Tibial nerve (tissue), 4 donors: ENCODE measurements at places on chromosomes 2 and 18. TPM values are rescaled to one million over a fixed set of nuclear protein-coding genes. Genes with fewer than 3 reads are reported as not detected.

Gene LYG2
- not detected for total RNA-seq

Gene RAPGEF4
- total RNA-seq, result 3.6 TPM

Gene CEP68
- 27.5 TPM for total RNA-seq

Gene CTAGE1
- not detected for total RNA-seq

Gene SOWAHC
- 25.3 TPM for total RNA-seq

Gene ANKRD62
- not detected for total RNA-seq

Gene M1AP
- not detected for total RNA-seq

Gene ATP6V1B1
- total RNA-seq, result not detected

Gene HOXD12
- not detected for total RNA-seq

GRCh38 chr18:11909591-11910026 lies 1.5 kb upstream of the MPPE1 start:
- peak overlapping the region; percentile 94 for H3K4me3 ChIP-seq
- peak overlapping the region; percentile 95 for H3K27ac ChIP-seq
- no peaks in the 10 kb centered on the region for H3K27me3 ChIP-seq
- H3K36me3 ChIP-seq, result no peaks in the 10 kb centered on the region

GRCh38 chr2:241036397-241036963 lies 38.1 kb downstream of the SNED1 start:
- no peak for DNase-seq
- no peaks in the 10 kb centered on the region for H3K36me3 ChIP-seq
- H3K4me3 ChIP-seq, result peak overlapping the region; percentile 42
- H3K27me3 ChIP-seq, result peaks cover 5% of the 10 kb centered on the region

DNA sequence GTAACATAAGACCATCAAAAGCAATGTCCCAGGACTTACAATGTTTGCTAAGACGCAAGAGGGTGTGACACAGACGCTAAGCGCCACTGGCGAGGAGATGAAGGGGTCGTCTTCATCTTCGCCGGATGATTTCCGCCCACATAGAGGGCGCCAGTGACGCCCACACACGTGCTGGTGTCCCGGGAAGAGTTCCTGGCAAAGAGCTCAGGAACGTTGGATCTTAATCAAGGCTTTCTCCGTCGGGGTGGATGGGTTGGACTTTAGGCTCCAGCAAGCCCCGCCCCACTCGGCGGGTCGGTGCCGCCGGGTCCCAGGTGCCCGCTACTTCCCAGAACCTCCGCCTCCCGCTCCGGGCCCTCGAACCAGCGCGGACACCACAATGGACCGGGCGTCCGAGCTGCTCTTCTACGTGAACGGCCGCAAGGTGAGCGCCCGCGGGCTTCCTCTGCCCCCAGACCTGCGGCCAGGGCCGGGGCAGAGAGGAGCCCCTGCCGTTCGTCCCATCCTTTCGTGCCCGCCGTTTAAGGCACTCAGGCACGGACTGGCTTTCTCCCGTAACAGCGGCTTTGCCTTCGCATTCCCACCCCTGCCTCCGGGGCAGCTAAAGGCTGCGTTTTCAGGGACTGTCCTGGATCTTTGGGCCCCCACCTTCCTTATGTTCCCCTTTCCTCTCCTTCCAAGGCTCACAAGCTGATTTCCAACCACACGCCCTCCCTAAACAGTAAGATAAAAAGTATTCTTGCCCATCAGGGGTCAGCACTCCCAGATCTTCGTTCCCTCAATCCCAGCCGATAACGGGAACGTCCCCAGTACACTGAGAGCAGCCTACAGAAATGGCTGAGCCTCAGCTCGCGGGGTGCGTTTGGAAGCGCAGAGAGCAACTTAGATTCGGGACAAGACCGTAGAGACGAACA lies at the start of gene AOX1:
Gene AOX1 (plus strand): TSS at position 285 of the 914 bp plus-strand sequence. CDS start 95 bp downstream, at position 380.
- no peaks in the 10 kb centered on the region for H3K27me3 ChIP-seq
- H3K36me3 ChIP-seq, result no peaks in the 10 kb centered on the region
- peak; percentile 78 for DNase-seq
- H3K4me1 ChIP-seq, result no peaks in the 10 kb centered on the region
- peak within 1 kb of the TSS; percentile 76 for H3K27ac ChIP-seq

GRCh38 chr2:111066062-111066593 lies 54.6 kb upstream of the BCL2L11 start:
- H3K4me3 ChIP-seq, result no peak overlapping the region
- H3K27me3 ChIP-seq, result no peaks in the 10 kb centered on the region
- DNase-seq, result no peak
- no peaks in the 10 kb centered on the region for H3K36me3 ChIP-seq
- no peak overlapping the region for H3K27ac ChIP-seq

DNA sequence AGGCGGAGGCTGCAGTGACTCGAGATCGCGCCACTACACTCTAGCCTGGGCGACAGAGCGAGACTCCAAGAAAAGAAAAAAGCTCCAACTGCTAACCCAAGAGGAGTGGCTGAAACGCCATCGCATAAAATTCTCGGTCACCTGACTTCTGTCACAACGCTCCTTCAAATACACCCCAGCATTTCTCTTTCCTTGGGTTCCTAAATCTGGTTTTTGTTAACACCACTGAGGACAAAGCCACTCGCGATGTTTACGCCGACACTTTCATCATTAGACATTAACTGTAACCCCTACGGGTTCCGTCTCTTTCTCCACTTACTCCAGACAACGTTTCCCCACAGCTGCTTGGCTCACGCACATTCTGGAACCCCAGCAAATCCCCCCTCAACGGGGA lies 679 bp downstream of the CLK1 start:
- H3K27ac ChIP-seq, result peak overlapping the region; percentile 100
- H3K4me3 ChIP-seq, result peak overlapping the region; percentile 94
- H3K36me3 ChIP-seq, result no peaks in the 10 kb centered on the region

GRCh38 chr2:138846216-138846821 lies 66.1 kb upstream of the NXPH2 start:
- H3K4me3 ChIP-seq, result no peak overlapping the region
- no peaks in the 10 kb centered on the region for H3K4me1 ChIP-seq
- no peak for DNase-seq
- no peaks in the 10 kb centered on the region for H3K27me3 ChIP-seq
- no peak overlapping the region for H3K27ac ChIP-seq

- H3K27me3 ChIP-seq, result no peaks in the 10 kb centered on the region
- no peak overlapping the region for H3K27ac ChIP-seq
- DNase-seq, result no peak
- H3K4me3 ChIP-seq, result no peak overlapping the region
- H3K36me3 ChIP-seq, result no peaks in the 10 kb centered on the region
Measured at GRCh38 chr2:57696016-57696415, 350.6 kb upstream of the VRK2 start.

DNA sequence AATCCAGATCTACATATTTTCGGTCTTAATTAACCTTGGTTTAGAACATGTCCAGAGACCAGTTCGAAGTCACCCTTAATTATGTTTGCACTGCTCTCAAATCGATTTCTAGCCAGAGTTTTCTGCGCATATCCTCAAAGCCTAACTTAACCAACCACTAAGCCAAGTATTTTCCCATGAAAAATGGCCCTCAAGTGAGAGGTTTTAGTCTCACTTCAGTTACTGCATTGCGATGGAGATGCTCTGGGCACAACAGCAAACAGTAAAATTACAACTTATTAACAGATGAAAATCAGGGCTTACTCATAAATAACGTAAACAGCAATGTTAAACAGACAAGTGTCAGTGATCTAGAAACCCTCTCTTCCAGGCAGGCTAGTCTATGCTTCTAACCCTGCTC lies 4.5 kb downstream of the RTN4 start:
- H3K27ac ChIP-seq, result no peak overlapping the region
- H3K36me3 ChIP-seq, result no peaks in the 10 kb centered on the region
- peaks cover 69% of the 10 kb centered on the region for H3K4me1 ChIP-seq
- H3K27me3 ChIP-seq, result no peaks in the 10 kb centered on the region
- DNase-seq, result no peak
- no peak overlapping the region for H3K4me3 ChIP-seq

DNA sequence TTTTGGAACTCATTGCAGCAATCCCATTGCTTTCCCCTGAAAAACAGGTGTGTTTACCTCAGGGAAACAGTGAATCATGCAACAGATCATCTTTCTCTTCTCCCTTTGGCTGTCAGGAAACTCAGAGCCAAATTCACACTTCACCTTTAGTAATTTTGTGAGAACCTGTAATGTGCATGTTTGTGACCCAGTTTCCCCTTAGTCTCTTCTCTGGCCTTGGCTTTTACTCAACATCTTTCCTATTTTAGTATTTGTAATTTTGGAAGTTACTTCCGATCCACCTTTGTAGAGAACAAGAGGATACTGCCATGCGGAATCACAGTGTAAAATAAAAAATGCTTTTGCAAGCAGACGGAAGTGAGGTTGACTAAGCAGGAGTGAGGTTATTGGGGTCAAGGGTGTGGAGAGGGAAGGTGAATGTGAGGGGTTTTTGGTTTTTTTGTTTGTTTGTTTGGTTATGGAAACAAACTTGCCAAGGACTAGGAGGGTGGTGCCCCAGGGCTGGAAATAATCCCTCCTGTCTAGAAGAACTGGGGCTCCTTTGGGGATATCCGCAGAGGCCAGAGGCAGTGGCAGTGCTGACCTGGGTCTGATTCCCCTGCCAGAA lies 14.0 kb downstream of the ASPRV1 start:
- peaks cover 11% of the 10 kb centered on the region for H3K36me3 ChIP-seq
- H3K27me3 ChIP-seq, result no peaks in the 10 kb centered on the region
- DNase-seq, result no peak
- H3K4me3 ChIP-seq, result no peak overlapping the region

DNA sequence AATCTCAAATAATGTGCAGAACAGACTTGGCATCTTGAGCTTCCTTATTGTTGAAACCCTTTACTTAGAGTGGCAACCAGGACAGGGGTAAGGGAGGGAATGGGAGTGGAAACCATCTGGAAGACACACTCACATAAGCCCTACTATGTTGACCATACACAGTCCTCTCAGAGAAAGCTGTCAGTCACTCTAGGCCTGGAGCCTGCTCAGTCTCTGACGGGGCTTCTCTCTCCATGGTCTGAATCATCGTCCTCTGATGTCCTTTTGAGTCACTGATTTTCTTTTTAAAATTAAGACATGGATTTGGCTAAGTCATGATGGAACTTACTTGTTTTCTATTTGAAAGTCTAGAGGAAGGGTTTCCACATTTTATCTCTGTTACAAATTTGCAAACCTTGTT lies 74.0 kb downstream of the MYO1B start:
- peaks cover 29% of the 10 kb centered on the region for H3K4me1 ChIP-seq
- no peaks in the 10 kb centered on the region for H3K36me3 ChIP-seq
- H3K4me3 ChIP-seq, result no peak overlapping the region
- DNase-seq, result no peak

- no peak for DNase-seq
- H3K4me3 ChIP-seq, result no peak overlapping the region
- no peaks in the 10 kb centered on the region for H3K4me1 ChIP-seq
- H3K27me3 ChIP-seq, result no peaks in the 10 kb centered on the region
- no peak overlapping the region for H3K27ac ChIP-seq
Measured at GRCh38 chr2:100964222-100964621, 37.9 kb upstream of the RPL31 start.

DNA sequence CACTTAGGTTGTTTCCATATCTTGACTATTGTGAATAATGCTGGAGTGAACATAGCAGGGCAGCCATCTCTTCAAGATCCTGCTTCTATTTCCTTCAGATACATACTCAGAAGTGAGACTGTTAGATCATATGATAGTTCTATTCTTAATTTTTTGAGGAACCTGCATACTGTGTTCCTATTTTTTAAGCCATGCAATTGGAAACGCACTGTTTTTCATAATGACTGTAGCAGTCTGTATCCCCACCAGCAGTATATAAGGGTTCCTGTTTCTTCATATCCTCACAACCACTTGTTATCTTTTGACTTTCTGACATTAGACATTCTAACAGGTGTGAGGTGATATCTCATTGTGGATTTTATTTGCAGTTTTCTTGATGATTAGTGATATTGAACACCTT lies 15.5 kb downstream of the NEURL3 start:
- no peaks in the 10 kb centered on the region for H3K27me3 ChIP-seq
- H3K4me3 ChIP-seq, result no peak overlapping the region
- no peaks in the 10 kb centered on the region for H3K4me1 ChIP-seq
- H3K27ac ChIP-seq, result no peak overlapping the region
- no peaks in the 10 kb centered on the region for H3K36me3 ChIP-seq

GRCh38 chr2:194545978-194546377 lies 1111.0 kb upstream of the SLC39A10 start:
- H3K36me3 ChIP-seq, result no peaks in the 10 kb centered on the region
- no peak overlapping the region for H3K27ac ChIP-seq
- H3K4me1 ChIP-seq, result no peaks in the 10 kb centered on the region
- no peak overlapping the region for H3K4me3 ChIP-seq
- DNase-seq, result no peak

DNA sequence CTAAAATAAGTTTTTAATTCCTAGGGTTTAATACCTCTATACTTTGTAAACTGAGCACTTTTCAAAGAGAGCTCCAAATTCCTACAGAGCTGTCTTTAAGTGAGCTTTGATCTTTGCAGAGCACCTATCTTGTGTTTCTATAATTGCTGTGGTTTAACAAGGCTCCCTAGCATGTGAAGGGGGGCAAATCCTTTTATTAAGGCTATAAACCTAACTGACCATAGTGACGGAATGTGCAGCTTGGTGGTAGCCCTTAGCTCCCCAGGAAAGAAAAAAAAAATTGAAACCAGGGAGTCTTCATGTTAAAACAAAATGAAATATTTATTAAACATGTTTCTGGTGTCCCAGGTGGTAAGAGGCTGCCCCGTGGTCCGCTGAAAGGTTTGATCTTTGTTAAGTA lies 78.6 kb upstream of the ETAA1 start:
- no peak overlapping the region for H3K27ac ChIP-seq
- H3K4me1 ChIP-seq, result no peaks in the 10 kb centered on the region
- no peaks in the 10 kb centered on the region for H3K27me3 ChIP-seq

DNA sequence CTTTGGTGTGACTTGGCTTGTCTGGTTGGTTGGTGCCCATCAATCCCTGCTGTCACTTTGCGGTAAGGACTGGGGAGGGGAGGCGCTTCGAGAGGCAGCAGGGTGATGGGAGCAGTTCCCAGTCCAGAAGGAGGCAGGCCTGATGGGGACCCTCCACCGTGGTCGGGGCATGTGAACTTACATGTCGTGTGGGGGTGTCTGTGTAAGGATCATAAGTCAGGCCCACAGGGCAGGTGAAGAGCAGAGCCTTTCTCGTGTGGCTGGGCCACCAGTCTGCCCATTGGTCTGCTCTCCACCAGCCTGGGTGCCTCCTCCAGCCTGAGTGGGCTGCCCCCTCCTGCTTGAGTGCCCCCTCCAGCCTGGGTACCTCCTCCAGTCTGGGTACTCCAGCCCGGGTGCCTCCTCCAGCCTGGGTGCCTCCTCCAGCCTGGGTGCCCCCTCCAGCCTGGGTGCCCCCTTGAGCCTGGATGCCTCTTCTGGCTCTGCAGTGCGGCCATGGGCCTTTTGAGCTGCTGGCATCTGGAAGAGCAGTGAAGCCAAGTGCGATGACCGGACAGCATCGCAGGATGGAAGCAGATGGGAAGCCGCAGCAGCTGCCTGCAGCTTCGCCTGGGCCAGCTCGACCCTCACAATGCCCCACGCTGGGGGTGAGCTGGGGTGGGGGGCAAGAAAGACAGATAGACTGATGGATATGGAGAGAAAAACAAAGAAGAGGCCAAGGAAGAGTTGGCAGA lies 25.0 kb downstream of the ATOH8 start:
- DNase-seq, result no peak
- no peaks in the 10 kb centered on the region for H3K36me3 ChIP-seq
- no peak overlapping the region for H3K4me3 ChIP-seq
- H3K27me3 ChIP-seq, result no peaks in the 10 kb centered on the region

GRCh38 chr2:59239146-59239545 lies 998.0 kb upstream of the FANCL start:
- H3K36me3 ChIP-seq, result no peaks in the 10 kb centered on the region
- DNase-seq, result no peak
- H3K4me1 ChIP-seq, result no peaks in the 10 kb centered on the region
- no peaks in the 10 kb centered on the region for H3K27me3 ChIP-seq
- H3K27ac ChIP-seq, result no peak overlapping the region

GRCh38 chr2:171712051-171712450 lies 24.8 kb downstream of the DYNC1I2 start:
- H3K36me3 ChIP-seq, result peaks cover 3% of the 10 kb centered on the region
- H3K4me1 ChIP-seq, result no peaks in the 10 kb centered on the region
- no peak overlapping the region for H3K4me3 ChIP-seq
- no peak overlapping the region for H3K27ac ChIP-seq
- H3K27me3 ChIP-seq, result no peaks in the 10 kb centered on the region
